Activated T-cell treated with anti-CD3 and anti-CD28 coated beads for 4 hours (primary cell): ENCODE measurements at places on chromosomes 4 and X.

DNA sequence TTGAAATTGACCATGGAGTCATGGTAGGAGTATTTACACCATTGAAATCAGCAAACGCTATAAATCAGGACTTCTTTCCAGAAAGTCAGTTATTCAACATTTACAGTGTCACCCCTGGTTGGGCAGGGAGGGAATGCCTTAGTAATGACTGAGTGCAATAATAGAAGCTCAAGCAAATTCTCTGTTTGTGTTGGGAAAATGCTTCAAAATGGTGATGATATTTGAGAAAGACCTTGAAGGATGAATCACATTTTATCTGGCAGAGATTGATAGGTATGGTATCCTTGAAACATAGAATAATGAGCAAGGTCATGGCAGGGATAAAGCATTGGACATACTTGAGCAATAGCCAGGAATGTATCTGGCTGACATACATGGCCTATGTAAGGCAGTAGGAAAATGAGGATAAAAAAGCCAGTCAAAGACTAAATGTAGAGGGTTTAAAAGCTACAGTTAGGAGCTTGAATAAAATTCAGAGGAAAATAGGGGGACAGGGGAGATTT lies 248.7 kb downstream of the FMR1NB start:
- DNase-seq, result no peak

DNA sequence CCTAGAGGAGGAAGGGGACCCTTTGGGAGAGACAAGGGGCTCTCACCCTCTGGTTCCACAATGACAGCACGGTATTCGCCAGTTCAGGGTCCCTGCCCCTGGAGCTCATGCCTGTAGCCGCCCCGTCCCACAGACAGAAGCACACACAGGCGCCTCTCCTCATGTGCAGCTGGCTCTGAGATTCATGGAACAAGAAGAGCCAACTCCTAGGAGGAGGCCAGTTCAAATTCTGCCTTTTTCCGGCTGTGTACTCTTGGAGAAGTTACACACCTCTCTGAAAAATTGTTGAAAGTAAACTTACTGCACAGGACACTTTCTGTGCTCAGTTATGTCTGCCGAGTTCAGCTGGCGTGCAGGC lies 15.3 kb downstream of the BLOC1S4 start:
- no peak for DNase-seq

GRCh38 chr4:54542540-54543041 lies 115.2 kb upstream of the KIT start:
- no peak for DNase-seq

DNA sequence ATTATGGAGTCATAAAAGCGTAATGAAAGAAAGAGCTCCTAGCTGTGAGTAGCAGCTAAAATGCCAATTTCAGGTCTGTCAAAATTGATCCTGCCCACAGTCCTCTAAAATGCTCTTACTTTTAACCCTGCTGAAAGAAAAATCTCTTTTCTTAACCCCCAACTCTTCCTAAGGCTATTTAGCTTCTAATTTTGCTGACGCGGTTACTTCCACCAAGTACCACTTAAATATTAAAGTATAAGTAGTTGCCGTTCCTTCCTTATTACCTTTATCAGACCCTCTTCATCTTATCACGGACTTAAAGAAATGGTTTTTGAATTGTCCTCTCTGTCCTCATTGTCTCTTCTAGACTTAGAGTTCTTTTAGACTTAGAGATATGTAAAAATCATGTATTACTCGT lies 272.2 kb downstream of the FRMPD4 start:
- DNase-seq, result no peak

- DNase-seq, result no peak
Observed at GRCh38 chr4:133439830-133440229, 290.7 kb downstream of the PCDH10 start.

DNA sequence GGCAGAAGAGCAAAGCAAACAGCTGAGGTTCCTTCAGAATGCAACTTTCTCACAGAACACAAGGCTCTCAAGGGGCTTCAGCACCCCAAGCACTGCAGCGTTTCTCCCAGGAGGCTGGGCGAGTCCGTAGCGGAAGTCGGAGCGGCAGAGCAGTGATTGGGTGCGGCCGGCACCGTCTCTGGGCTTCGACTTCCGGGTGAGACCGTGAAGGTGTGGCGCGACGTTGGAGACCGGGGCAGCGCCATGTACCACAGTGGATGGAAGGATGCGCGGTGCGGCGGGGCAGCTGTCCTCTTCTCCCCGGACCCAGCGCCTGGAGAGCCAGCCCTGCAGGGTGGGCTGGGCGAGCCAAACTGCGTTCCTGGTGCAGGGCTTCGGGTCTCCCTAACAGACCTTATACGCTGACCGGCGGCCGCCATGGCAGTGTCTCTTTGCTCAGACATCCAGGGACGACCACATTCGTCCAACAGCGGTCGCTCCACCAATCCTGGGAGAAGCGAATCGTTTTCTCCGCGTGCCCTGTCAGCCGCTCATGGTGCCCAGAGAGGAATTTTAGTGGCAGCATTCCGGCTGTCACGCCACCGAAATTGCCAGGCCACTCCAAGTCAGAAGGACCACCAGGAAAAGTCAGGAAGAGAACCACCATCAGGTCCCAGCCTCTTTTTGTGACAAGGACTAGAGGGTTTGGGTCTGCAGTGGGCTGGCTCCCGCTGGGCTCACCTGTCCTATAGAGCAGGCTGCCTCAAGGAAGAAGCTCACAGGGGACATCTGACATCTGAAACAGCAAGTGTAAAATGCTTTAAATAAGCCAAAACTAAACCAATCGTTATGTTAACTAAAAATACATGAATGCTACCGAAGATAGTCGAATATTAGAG lies 20.5 kb downstream of the TRIM61 start:
- peak; percentile 46 for DNase-seq

- DNase-seq, result no peak
Observed at GRCh38 chrX:152992115-152992514, 1.8 kb downstream of the PNMA5 start.

DNA sequence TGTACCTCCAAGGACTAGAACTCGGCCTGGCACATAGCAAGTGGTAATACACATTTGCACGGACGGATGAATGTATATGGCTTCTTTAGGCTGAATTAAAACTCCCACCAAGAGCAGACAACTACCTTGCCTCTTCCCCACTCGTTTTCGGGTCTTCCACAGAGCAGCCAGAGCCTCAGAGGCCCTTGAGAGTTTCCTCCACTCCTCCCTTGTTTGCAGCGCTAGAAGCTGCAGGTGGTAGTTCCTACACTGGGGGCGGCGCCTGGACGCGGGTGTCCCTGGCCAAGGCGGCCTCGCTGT lies 10.2 kb upstream of the INTU start:
- DNase-seq, result no peak

GRCh38 chr4:14267373-14268060 lies 640.0 kb upstream of the BOD1L1 start:
- no peak for DNase-seq

- DNase-seq, result no peak
Observed at GRCh38 chrX:12370497-12370986, 232.3 kb downstream of the FRMPD4 start.

DNA sequence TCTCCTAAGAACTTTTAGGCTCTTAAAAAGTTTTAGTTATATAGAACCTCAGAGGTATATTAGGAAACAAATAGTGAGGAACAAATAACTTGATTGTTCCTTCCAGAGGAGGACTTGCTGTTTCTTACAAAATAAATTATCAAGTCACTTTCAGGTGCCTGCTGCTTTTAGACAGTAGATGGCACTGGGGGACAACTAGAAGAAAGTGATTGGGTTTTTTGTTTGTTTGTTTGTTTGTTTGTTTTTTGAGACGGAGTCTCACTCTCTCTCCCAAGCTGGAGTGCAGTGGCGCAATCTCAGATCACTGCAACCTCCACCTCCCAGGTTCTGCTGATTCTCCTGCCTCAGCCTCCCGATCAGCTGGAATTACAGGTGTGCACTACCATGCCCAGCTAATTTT lies 35.4 kb upstream of the CDKL5 start:
- DNase-seq, result no peak

DNA sequence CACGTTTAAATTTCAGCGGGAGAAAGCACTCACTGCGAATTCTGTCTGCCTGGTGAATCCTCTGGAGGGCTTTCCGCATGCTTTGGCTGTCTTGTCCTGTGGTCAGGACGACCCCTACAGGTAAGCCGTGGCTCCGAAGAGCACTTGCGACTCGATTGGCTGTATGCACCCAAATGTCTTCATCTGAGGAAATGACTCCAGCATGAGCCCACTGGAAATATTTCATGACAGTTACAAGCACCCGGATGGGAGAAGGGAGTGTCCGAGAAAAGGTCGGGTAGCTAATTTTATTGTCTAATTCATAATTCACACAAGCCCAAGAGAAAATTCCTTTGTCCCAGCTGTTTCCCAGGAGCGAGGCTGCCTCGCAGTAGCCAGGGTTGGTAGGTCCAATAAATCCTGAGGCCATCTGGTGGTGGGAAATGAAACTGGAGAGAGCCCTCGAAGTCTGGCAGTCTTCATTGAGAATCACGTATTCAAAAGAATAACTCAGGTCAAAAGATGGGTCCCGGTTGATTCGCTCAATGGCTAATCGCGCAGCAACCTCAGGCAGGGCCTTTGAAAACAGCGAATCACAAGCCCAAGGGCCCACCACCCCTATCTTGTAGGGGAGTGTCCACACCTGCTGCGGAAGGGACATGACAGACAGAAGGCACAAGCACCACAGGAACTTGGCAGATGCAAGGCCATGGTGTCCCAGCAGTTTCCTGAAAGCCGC lies 6.6 kb downstream of the GUCY2F start:
- DNase-seq, result no peak

GRCh38 chr4:156591679-156592078 lies 379.9 kb downstream of the PDGFC start:
- DNase-seq, result no peak

DNA sequence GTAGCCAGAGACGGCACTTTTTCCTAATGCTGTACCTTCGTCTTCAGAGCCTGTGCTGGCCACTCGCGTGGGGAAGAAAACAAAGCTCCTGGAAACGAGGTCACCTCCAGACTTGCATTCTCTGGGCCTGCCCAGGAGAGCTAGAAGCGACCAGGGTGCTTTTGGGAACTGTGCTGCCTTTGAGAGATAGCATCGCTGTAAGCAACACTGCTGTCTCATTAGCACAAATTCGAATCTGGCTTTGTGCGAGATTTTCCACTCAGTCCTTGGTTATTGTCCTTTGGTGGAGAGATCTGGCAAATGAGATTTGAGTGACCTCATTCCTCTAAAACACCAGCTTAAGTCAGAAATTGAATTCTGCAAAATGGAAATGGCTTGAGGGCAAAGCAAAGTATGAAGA lies 66.1 kb upstream of the TLR3 start:
- no peak for DNase-seq

DNA sequence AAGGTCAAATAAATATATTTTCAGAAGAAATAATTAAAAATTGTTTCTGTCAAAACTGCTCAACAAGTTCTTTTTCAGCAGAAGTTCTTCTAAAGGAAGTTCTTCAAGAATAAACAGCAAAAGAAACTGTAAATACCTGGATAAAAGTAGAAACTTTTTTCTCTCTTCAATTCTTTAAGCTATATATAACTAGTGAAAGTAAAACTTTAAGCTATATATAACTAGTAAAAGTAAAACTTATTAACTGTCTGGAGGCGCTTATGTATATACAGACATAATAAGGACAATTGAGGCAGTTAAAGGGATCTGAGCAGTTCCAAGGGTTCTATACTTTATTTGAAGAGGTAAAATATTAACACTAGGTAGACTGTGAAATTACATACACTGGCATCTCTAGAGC lies 126.9 kb downstream of the LRBA start:
- DNase-seq, result no peak

- no peak for DNase-seq
Observed at GRCh38 chrX:14676431-14676830, 147.1 kb downstream of the GLRA2 start.

- DNase-seq, result no peak
Observed at GRCh38 chr4:168021666-168022065, 70.7 kb upstream of the ANXA10 start.
